ENCODE measurements at places on chromosomes 7 and 10.

DNA sequence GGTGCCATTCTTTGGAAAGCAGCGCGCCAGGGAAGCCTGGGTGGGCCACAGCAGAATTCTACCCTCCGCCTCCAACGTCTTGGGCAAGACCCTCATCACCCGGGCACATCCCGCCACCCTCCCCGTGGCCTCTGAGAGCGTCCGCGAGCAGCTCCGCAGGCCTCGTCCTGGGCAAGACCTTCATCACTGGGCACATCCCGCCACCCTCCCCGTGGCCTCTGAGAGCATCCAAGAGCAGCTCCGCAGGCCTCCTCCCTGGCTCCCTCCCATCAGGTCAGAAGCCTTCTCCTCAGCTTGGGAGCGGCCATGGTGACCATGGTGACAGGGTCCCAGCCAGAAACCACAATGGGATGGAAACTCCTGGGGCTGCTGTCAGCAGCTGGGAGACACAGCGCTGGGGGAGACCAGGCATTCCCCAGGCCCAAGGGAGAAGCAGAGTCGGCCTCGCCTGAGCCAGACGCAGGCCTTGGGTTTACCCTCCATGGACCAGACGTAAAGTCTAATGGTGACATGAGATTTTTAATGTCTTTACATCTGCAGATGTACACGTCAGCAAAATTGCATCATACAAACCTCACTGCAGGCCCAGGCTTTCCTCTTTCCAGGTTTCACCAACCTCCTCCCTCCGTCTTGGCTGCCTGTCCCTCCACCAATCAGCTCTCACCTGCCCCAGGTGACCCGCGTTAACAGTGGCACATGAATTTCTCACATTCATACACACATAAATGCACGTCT, 55.1 kb upstream of the PPP2R2D start:
- no peak for DNase-seq

- DNase-seq, result no peak
Observed at GRCh38 chr10:31317652-31318381, 1.2 kb upstream of the ZEB1 start.

DNA sequence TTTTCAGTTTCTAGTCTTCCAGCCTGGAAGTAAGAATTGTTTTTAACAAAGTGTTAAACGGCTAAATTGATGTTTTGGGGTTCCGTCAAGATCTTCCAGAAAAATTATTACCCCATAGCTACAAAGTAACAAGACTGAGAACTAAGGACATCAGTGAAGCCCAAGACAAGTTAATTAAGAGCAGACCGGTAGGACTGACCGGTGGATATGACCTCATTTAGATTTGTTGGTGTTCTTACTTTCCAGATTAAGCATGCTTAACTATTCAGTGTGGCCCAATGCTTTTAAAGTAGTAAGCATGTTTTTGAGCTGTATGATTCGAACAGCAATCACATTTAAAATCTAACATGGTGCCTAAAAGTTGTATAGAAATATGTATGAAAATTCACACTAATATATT, 73.1 kb upstream of the RPA3 start:
- no peak for DNase-seq

GRCh38 chr7:95546647-95547046, 49.7 kb downstream of the PDK4 start:
- no peak for DNase-seq

DNA sequence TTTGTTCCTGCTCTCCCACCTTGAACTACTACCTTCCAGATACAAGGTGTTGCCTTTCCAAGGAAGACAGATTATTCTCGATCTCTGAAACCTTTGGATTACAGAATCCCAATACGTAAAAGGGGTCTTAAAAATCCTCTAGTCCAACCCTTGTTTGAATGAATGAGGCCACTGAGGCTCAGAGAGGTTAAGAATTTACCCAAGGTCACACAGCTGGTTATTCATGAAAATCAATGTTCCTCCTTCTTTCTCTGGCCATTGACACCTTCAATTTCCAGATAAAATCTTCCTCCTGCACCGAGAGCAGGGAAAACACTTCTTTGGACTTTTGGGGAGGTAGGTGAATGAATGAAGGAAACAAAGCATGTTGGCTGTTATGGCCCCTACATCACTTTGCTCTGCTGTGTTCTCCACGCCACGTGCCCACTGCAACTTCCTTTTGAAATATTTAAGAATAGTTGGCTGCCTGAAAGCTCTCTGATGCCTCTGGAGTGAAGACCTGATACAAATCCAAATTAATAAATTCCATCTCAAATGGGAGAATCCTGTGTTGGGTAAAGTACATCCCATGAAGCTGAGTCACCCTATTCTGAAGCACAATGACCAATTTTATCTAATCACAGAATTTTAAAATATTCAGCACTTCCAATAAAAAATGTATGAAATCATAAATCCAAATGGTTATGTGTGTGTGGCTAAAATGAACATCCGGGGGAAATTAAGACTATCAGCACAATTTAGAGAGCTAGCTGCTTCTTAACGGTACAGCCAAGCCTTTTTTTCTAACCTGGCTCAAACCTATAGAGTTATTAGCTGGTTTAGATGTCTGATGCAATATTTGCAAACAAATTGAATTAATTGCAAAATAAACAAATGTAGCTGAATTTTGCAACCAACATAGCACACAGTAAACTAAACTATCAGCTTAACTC, 7.3 kb downstream of the SVIL start:
- DNase-seq, result no peak

GRCh38 chr7:158959954-158960353, 103.6 kb downstream of the DYNC2I1 start:
- DNase-seq, result no peak

DNA sequence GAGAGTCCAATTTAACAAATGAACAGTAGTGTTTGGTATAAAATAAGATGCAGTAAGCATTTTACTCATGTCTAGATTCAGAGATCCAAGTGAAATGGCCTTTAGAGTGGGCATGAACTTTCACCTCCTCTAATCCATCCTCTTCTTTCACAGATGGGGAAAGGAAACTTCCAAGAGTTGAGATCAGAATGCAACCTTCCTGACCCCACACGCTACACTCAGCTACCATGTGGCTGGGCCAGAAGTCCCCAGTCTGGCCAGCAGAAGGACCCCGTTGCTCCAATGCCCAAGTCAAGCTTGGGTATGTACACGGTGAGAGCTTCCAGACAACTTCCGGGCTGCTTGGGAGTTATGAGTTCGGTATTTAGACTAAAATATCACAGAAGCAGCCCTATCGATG, 228.0 kb downstream of the ELMO1 start:
- DNase-seq, result no peak

- DNase-seq, result no peak
Observed at GRCh38 chr10:100709146-100710082, 36.0 kb upstream of the PAX2 start.

DNA sequence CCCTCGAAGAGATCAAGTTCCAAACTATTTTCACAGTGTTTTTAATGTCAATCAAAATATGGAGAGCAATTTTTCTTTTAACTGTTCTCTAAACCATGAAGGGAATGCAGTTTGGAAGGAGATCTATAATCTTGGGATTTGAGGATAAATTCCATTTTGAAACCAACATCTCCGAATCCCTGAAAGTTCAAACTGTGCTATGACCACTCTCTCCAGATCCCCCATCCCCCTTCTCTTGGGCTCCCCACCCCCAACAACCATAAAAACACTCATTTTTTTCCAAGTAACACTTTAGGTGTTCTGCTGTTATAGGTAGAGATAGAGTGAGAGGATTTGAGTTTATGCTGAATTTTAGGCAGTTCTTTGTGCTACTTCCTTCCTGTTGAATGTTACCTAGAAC, 1.7 kb downstream of the CALD1 start:
- no peak for DNase-seq

DNA sequence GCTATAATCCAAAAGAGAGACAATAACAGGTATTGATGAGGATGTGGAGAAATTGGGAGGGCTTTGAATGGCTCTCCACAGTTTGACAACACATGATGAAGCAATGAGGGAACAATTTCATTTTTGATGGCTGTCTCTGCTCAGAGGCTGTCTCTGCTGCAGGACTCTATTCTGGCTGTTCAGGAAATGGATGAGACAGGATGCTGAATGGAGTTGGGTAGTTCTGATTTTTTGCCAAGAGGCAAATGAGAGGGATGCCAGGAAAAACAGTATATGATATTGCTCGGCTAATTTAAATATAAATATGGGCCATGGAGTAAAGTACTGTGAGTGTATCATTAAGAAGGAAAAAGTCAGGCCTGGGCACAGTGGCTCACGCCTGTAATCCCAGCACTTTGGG, 16.8 kb downstream of the APBB1IP start:
- no peak for DNase-seq

- DNase-seq, result no peak
Observed at GRCh38 chr10:3848005-3848774, 63.2 kb upstream of the KLF6 start.

GRCh38 chr7:22482503-22482902, 17.5 kb downstream of the STEAP1B start:
- DNase-seq, result no peak

DNA sequence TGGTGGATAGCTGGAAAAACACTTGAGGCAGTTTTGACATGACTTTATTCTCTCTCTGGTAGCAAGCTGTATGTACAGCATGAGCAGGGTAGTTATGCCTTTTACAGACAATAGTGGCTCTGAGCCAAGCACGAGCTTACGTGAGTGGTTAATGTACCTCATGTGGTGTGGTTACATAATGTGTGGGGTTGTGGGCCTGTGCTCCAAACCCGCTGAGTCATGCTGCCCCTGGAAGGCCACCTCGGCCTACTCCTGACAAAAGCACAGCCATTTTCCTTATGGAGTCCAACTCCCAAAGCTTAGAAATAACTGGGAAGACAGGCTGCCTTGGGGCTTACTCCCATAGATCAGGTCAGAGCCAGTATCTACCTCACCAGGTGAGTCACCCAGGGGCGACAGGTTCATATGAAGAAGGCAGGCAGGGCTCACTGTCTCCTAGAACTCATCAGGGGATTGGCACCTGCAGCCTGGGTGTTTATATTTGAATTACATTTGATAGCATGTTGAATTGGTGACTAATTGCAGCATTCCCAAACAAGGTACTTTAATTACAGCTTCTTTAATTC, 404.5 kb downstream of the ADRA2A start:
- DNase-seq, result no peak

- no peak for DNase-seq
Observed at GRCh38 chr7:1849351-1850041, 179.4 kb downstream of the ELFN1 start.

GRCh38 chr10:107548301-107548700, 383.8 kb upstream of the SORCS1 start:
- no peak for DNase-seq

DNA sequence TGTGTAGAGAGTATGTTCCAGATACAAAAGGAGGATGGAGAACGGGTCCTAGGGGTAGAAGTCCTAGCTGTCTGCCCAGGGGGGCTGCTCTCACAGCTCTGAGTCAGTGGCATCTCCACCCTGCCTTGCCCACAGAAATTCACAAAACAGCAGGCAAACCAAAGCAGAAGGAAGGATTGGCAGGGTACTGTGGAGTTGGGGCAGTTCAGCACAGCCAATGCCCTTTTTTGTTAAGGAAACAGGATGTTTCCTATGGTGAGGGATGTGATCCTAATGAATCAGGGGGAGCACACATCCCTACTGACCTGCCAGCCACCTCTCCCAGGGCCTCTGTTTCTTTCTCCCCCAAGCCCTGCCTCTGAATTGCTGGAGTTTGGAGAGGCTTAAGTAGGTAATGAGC, 457.6 kb downstream of the PLXNA4 start:
- DNase-seq, result no peak

DNA sequence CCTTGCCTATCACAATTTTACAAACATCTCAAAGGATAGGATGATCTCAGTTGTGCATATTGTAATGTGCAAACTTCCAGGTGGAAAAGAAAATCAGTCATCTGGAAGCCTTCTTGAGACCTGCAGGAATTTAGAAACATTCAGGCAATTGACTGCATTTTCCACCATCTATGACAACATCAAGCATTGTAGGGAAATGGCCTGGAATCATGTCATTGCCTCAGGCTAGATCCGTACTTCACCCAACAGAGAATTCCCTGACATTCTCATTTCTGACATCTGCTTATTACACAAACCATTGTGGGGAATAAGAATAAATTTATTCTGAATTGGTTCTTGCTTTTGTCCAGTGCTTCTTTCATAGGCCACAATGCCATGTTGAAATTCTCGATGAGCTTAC, 124.9 kb upstream of the NPVF start:
- no peak for DNase-seq

DNA sequence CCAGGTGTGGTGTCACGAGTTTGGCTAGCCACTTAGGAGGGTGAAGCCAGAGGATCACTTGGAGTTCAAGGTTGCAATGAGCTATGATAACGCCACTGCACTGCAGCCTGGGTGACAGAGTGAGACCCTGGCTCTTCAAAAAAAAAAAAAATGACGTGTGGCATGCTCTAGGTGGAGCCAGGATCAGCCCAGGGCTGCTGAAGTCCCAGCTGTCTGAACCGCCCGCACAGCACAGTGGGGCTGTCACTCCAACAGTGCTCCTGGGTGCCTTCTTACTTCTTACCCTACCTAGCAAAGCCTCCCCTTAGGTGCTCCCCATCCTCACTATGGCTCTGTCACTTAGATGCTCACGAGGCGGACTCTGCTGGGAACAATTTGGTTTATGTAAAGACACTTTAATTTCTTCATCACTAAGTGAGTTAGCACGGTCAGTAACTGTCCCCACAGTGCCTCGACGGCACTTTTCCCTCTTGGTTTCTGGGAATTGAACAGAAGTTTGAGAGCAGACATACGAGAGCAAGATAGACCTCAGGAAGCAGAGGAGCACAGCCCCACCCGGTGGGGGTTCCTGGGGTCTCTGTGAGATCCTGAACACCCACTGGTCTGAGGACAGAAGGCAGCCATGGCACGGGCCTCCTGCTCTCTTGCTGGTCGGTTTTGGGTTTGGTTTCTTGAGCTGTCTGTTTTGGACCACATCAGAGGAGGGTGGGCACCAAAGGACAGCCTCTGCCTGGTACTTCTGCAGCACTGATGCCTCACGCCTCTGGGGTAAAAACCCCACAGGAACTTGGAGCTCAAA, 66.2 kb upstream of the BTBD16 start:
- DNase-seq, result no peak

- no peak for DNase-seq
Observed at GRCh38 chr7:16559497-16560179, 33.0 kb downstream of the LRRC72 start.

DNA sequence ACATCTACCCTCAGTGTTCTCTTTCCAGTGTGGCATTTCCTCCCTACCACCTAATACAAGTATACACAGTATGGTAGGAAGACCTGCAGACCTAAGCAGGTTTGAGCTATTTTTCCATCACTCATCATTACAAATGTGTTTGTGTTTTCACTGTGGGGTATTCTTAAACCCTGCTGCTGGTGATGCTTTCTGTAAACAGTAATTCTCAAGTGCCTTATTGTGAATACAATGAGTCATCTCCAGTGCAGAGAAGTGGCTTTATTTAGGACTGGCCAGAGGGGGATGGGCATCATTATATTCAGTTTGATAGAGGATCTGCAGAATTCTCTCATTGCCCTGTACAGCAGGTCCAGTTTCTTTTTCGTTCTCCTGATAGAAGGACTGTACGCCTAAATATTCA, 63.7 kb downstream of the GRM8 start:
- no peak for DNase-seq

DNA sequence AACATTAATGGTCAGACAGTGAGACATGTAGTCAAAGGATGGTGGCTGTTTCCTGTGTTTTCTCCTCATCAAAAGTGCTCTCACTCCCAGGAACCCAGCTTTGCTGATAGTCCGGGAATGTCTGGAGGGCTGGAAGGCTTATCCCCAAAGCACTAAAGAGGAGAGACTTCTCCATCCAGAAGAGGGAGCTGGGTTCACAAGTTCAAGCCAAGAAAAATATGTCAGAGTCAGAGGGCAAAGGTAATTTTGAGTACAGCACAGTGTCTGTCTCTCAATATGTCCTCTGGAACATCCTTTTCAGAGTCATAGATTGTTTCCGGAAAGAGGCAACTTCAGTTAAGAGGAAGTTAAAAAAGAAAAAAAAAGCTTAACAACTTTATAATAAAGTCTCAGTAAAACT, 281.5 kb upstream of the PHYHIPL start:
- DNase-seq, result no peak
